ENCODE measurements at places on chromosomes 6 and 20. TPM values are rescaled to one million over a fixed set of nuclear protein-coding genes. Genes with fewer than 3 reads are reported as not detected.

Gene SLC24A3
- total RNA-seq, result 2.3 TPM

Gene B3GALT4
- 7.6 TPM for total RNA-seq

Gene CCDC167
- total RNA-seq, result 22.9 TPM

Gene E2F1
- total RNA-seq, result 3.4 TPM

Gene GPR6
- not detected for total RNA-seq

Gene SMPDL3A
- total RNA-seq, result 15.1 TPM

Gene BNIP5
- total RNA-seq, result not detected

Gene SLC22A7
- total RNA-seq, result not detected

Gene MAFB
- total RNA-seq, result 32.9 TPM

Gene GLP1R
- not detected for total RNA-seq

Gene C6orf163
- 6.8 TPM for total RNA-seq

Gene EPB41L1
- total RNA-seq, result 125 TPM

Gene VSTM2L
- total RNA-seq, result 1.4 TPM

Gene RAET1L
- total RNA-seq, result not detected

Gene FAM217B
- total RNA-seq, result 6.0 TPM

Gene CFAP206
- 1.2 TPM for total RNA-seq

Gene FAM8A1
- 43.7 TPM for total RNA-seq

Gene UNC5CL
- 0.26 TPM for total RNA-seq

Gene CD83
- total RNA-seq, result 1.4 TPM

Gene NINL
- total RNA-seq, result 8.6 TPM

Gene FERMT1
- total RNA-seq, result 3.9 TPM

Gene HEY2
- total RNA-seq, result 0.86 TPM

Gene C2
- total RNA-seq, result 19.1 TPM

Gene PTK6
- total RNA-seq, result 0.13 TPM

Gene FBXO9
- total RNA-seq, result 58.9 TPM

Gene RBBP8NL
- total RNA-seq, result not detected

Gene CNR1
- under 0.01 TPM for total RNA-seq

Gene NRN1
- 142 TPM for total RNA-seq

Gene EMILIN3
- not detected for total RNA-seq

Gene TMC2
- not detected for total RNA-seq

Gene AVP
- not detected for total RNA-seq

Gene DDX43
- total RNA-seq, result 2.8 TPM

Gene PTCHD4
- total RNA-seq, result 0.54 TPM

Gene TM9SF4
- 46.8 TPM for total RNA-seq

Gene SYNGAP1
- 6.3 TPM for total RNA-seq

Gene C4A
- total RNA-seq, result 4.0 TPM

Gene LAMA4
- total RNA-seq, result 536 TPM

Gene SYNDIG1
- total RNA-seq, result 1.2 TPM

Gene MEI4
- under 0.01 TPM for total RNA-seq

Gene KIF3B
- total RNA-seq, result 42.2 TPM

Gene SOBP
- 10.4 TPM for total RNA-seq

All from articular chondrocyte of knee joint (primary cell).